Dermis microvascular lymphatic vessel endothelial cell (primary cell): ENCODE measurements at places on chromosomes 2 and 18. TPM values are rescaled to one million over a fixed set of nuclear protein-coding genes. Genes with fewer than 3 reads are reported as not detected.
A peak's percentile ranks its signal among the peaks of the same experiment; 100 is the strongest.

Gene SUMO1
- 91.0 and 106 TPM in 2 replicates for total RNA-seq

- DNase-seq: peak; percentile 89
These were observed at the start of gene DUSP28 for GRCh38 chr2:240560084-240560479. Gene DUSP28, plus strand, starts transcription at chr2:240560357. Its CDS starts 328 bp downstream, at chr2:240560685.

- DNase-seq: peak; percentile 4
These were observed 612.1 kb downstream of the KCNJ3 start for GRCh38 chr2:155310589-155310988.

- DNase-seq: no peak
These were observed 187.9 kb downstream of the NEDD4L start for GRCh38 chr18:58231930-58232329.

GRCh38 chr18:67636597-67637385 is 120.3 kb upstream of the DSEL start:
- DNase-seq: no peak

DNA sequence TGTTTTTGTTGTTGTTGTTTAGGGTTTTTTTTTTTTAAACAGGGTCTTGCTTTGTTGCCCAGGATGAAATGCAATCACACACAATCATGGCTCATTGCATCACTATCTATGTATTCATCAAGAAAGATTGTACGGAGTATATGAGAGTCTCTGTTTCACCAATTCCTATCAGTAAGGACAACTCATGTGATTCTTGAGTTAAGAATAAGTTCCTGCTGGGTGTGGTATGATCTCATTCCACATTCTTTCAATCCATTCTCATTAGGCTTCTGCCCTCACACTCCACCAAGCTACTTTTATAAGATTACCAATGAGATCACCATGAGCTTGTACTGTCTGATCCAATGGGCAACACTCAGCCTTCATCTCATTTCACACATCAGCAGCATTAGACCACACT is 9.1 kb upstream of the AP1S3 start:
- no peak for DNase-seq

GRCh38 chr18:59655676-59656075 is 41.5 kb downstream of the CCBE1 start:
- no peak for DNase-seq
